NCI-H1436 treated with DMSO at 0.1 percent for 48 hours (cell line): ENCODE measurements at places on chromosomes 13 and 19.

GRCh38 chr13:93226623-93227279 is at the start of gene GPC6:
Gene GPC6 (plus strand): TSS chr13:93226807.
- DNase-seq: peak; percentile 61

GRCh38 chr19:46015687-46016425 is 7.0 kb downstream of the PGLYRP1 start:
- no peak for DNase-seq

DNA sequence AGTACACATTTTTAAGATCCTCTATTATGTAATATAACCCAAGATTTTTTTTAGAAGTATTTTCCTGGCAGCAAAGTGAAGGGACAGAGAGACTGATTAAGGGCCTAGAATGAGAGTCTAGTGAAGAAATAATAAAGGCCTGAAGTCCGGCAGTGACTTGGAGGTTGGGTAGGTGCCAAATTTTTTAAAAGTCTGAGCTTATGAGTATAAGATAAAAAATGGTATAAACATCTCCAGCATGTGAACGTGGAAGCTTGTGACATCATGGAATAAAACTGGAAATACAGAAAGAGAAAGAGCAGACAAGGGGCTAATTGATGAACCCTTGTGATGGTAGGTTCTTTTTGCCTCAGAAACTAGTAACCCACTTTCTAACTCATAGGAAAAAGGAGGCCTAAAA is 174.6 kb downstream of the SUCLA2 start:
- no peak for DNase-seq

DNA sequence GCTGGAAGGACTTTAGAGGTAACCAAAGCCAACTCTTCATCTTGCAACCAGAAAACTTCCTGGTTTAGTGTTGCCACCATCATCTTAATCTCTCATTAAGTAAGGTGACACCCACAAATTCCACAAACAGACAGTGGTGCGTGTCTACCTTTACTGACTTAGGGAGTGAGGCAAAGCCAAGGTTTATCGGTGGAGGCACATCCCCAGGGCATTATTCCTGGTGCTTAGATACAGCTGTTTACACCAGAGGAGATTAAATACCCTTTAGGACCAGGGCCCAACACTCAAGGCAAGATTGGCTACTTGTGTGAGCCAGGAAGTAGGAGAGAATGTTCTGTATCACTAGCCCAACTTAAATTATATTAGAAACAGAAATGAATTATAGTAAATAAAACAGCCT is 9.5 kb downstream of the STOML3 start:
- DNase-seq: no peak

GRCh38 chr13:36973621-36974295 is 25.4 kb downstream of the ALG5 start:
- no peak for DNase-seq

DNA sequence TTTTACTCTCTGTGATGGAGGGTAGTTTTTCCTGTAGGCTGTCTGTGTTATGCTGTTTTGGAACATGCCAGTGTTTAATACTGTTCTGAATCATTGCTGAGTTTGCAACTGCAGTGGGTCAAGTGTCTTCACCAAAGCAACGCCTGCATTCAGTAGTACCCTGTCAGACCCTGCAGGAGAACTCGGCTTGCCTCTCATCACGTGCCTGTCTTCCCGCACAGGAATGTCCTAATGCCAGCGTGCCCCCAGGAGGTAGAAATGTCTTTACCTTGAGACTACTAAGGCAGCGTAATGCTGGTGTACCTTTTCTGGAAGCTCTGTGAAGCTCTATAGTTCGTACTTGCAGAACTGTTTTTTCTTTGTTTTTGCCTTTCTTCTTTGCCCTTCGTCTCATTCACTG is 42.3 kb downstream of the POLR1D start:
- DNase-seq: no peak

DNA sequence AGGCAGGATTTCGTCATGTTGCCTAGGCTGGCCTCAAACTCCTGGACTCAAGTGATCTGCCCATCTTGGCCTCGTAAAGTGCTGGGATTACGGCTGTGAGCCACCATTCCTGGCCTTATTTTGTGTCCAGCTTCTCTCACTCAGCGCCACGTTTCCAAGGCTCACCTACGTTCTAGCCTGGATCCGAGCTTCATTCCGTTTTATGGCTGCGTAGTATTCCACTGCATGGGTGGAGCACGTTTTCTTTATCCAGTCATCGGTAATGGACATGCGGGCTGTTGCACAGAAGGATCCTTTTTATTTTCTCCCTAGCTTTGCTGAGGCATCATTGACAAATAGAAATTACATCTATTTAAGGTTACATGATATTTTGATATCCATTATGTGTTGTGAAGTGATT is 16.6 kb downstream of the ADGRL1 start:
- DNase-seq: no peak

- DNase-seq: peak; percentile 92
These were observed at the start of gene WDR62 for GRCh38 chr19:36054733-36055686. Gene WDR62 (plus strand): TSS chr19:36054897. CDS start chr19:36054972, 75 bp downstream.

DNA sequence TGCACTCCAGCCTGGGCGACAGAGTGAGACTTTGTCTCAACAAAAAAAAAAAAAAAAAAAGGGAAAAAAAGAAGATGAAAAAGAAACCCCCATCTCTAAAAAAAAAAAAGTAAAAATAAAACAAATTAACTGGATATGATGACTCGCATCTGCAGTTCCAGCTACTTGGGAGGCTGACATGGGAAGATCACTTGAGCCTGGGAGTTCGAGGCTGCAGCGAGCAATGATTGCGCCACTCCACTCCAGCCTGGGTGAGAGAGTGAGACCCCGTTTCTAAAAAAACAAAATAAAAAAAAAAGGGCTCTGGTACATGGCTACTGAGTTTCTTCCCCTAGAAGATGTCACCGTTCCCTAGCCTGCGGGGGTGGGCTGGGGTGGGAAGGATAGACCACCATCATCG is 2.4 kb upstream of the CATSPERG start:
- DNase-seq: no peak

DNA sequence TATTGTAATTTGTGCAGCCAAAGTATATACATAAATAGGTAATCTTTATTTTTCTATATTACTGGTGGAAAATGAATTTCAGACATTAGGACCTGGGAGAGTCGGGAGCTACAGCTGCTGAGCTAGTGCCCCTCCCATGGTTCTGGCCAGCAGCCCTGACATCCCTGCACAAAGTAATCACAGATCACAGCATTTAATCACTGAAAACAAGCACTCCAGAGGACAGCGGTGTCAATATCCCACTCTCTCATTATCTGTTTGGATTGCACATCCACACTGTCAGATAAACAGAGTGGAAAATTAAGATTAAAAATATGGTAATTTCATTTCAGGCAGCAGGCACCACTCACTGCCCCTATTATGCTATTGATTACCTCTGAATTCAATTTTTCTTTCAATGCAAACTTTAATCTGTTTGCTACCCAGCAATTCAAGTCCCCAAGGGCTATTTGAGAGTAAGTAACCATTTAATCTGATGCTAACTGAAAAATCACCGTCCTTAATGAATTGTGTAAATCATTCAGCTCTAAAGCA is 254.1 kb upstream of the SOX21 start:
- DNase-seq: no peak

GRCh38 chr13:99085139-99085807 is 107.4 kb upstream of the DOCK9 start:
- DNase-seq: no peak

DNA sequence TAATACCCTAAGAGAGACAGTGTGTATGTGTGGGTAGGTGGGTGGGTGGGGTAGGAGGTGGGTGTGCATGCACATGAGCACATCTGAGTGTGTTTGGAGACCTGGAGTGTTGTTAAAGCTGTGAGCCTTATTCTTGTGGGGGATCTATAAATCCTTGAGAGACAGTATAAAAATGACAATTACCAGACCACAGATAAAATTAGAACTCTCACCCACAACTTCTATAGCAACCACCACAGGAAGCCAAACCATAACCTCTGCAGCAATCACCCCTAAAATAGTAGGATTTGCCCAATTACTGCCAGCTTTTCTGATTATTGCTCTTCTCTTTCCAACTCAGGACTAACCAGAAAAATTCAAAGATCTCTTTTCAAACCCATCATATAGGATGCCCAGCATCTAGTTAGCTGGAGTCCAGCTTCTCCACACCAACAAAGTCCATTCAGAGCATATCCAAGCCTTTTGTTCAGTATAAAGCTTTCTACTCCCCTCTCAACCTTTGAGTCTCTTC is 93.4 kb upstream of the SLITRK1 start:
- DNase-seq: no peak

DNA sequence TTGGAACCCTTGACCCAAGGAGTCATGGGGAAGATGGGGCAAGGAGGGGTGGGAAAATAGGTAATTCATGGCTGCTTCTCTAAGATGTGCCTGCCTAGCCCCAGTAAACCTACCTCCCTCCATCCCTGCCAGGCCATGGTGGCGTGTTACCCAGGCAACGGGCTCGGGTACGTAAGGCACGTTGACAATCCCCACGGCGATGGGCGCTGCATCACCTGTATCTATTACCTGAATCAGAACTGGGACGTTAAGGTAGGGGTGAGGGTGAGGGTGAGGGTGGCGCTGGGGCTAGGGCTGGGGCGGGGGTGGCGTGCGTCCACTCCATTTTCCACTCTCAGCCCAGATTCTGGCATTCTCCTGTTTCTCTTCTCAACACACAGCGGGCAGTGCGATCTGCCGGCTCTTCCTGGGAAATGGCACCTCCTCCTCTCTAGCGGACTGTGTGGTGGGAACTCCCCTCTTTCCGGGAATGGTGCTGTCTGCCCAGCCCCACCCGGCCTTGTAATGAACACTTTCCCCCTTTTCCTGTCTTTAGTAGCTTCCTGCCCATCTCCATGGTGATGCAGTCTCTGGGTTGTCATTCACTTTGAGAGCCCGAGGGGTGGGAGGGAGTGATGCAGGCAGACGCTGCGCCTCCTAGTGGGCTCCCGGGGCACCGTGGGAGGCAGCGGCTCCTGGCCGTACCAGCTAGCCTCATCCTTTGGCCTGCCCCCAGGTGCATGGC is 7.6 kb downstream of the EGLN2 start:
- no peak for DNase-seq

DNA sequence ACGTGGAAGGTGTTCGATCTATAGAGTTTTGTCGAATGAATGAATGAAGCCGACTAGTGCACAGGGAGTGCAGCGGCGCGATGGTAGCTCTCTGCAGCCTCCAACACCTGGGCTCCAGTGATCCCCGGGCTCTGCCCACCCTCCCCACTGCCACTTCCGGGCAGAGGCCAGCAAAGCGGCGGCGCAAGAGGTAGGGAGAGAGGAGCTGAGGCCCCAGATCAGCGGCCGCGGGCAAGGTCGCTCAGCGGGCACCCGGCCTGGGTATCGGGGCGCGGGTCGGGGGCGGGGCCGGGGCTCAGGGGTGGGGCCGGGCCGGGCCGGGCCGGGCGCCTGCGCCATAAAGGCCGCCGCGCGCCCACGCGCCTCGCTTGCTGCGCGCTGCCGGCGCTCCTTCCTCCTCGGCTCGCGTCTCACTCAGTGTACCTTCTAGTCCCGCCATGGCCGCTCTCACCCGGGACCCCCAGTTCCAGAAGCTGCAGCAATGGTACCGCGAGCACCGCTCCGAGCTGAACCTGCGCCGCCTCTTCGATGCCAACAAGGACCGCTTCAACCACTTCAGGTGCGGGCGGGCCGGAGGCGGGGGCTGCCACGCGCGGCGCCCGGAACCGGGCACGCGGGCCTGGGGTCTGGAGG is at the start of gene GPI:
GPI (plus strand) TSS at position 367 of the 633 bp plus-strand sequence; CDS start at position 438, 71 bp downstream.
- DNase-seq: no peak

DNA sequence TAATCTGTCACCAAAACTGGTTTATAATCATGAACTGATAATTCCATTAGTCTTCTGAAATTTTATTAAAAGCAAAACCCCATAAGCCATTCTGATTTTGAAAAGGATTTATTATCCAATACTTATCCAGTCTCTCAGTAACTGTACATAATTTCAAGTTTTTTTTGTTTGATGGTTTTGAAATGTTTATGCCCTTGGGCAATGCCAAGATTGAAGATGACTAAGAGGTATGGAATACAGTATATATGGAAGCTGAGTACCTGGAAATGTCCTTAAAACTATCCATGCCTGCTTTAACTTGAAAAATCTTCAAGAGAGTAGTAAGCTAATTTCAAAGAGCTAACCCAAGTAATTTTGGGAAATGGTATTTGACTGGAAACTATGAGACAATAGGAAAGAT is 1.8 kb upstream of the NEK5 start:
- DNase-seq: no peak

DNA sequence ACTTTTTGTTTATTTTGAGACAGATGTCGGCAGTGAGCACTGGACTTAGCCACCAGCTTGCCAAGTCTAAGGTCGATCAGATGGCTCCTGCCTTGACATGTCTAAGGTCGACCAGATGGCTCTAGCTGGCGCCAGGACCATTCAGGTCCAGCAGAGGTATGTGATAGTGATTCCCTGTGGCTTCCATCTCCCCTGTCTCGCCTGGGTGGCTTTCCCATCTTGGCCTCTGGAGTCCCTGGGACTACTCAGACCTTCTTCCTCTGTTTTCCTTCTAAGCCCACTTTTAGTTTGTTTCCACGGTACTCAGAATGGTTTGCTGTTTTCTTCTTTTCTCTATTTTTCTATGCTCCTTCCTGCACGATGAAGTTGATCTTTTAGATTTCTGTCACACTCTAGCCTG is 1435.7 kb downstream of the UQCRFS1 start:
- no peak for DNase-seq

GRCh38 chr19:2517881-2518601 is 42.1 kb downstream of the GADD45B start:
- DNase-seq: no peak

DNA sequence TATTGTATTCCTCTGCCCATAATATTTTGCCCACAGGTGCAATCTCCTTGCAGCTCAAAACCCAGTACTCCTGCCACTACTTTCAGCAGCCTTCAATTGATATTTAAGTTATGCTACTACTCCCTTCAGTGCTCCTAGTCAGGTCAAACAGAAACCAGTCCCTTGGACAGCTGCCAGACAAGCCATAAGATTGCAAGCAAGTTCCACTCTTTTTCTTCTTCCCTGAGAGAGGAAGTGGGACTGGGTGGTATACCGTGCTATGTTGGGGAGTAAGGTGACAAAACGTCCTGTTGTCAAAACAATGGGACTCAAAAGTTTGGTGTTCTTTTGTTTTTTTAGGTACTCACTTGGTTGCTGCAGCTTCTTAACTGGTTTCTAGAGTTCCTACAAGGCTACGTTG is 63.1 kb upstream of the FRY start:
- no peak for DNase-seq

DNA sequence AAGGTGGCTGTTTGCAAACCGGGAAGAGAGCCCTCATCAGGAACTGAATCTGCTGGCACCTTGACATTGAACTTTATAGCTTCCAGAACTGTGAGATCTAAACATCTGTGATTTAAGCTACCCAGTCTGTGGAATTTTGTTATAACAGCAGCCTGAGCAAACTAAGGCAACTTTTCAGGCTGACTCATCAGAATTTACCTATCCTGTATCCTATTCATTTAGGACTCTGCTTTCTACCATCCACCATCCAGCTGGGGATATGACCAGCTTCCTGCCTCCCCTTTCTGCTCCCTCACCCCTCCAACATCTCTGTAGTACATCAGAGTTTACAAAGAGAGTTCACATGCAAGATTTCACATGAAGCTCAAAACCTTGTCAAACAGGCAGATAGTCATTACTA is 11.1 kb upstream of the CNMD start:
- DNase-seq: no peak

DNA sequence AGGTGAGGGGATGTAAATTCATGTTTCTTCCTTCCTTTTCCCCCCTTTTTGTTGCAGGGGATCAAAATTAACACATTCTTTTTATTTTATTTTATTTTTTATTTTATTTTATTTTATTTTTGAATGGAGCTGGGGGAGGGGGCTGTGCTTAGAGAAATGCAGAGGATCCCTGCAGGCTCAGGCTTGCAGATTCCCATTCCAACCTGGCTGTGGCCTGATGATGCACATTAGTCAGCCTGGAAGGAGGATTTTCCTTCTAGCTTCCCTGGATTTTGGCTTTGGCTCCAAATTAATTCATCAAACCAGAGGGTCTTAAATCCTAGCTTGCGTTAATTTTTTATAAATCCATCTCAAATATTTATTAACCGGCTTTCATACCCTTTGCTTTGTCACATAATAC is 67.0 kb downstream of the FREM2 start:
- DNase-seq: no peak
